ENCODE measurements at places on chromosomes 3 and 15.

GRCh38 chr3:5262507-5262906 is 75.0 kb downstream of the EDEM1 start:
- no peak for DNase-seq

- DNase-seq, result no peak
These were observed 29.4 kb downstream of the SEMA5B start for GRCh38 chr3:122998206-122998605.

DNA sequence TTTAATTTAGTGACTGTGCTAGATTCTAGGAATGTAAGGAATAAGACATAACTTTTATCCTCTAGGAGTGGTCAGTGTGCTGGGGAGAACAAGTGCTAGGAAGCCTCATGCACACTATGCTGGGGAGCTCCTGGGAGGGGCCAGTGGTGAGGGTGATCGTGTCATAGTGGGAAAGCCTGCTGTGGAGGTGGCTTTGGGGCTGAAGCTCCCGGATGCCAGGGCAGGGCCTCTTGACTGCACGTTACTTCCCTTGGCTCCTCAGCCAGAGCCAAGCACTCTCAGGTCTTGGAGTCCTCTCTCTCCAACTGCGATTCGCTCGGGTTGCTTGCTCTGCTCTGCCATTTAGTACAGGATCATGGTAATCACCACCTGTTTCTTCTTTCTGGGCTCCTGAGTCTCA is 33.6 kb downstream of the SQOR start:
- no peak for DNase-seq

DNA sequence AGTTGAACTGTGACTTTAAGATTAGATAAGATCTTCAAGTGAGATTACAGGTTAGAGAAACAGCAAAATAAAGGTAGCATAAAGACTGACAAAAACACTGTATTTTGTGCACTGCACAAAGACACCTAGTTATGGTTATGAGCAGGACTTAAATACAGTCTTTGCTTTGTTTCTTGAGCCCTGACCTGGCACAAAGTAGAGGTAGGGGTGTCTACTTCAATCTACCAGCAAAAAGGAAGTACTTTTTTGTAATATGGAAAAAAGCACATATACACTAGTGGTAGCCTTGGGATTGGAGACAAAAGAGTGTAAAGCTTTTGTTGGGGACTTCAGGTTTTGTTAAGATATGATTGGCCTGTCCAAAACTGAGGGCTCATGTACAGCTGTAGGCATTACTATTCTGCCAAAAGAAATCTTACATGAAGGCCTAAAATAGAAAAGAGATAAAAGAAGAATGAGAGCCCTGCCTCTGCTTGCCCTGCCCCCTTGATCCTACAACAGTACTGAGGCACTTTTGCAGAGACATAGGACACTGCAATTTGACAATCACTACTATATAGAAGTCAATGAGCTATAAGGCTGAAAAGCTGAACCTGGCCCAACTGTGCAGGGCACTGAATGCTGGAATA is 194.3 kb downstream of the CBLB start:
- DNase-seq, result no peak

DNA sequence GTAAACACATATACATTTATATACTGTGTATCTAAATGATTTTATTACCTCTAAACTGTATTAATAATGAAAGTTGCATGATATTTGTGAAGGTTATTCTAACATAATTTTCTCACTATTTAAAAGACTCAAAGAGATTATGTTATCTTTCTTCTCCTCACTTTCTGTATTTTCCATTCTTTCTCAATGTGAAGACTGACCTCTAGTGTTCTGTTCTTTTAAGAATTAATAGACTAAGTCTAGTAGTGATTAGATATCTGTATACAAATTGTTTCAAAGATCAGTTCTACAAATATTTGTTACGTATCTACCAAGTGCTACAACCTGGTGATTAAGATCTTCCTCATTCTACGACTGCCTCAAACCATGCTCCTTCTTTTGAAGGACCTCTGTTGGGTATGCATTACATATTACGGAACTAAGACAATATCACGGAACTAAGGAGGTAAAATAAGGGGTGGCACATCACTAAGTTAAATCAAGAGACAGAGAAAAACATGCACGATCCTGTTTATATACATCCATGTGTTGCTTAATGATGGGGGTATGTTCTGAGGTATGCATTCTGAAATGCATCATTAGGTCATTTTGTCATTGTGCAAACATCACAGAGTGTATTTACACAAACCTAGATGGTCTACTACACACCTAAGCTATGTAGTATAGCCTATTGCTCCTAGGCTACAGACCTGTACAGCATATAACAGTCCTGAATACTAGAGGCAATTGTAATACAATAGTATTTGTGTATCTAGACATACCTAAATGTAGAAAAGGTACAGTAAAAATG is 161.5 kb upstream of the KBTBD8 start:
- no peak for DNase-seq

- DNase-seq, result no peak
These were observed 311.8 kb downstream of the NTRK3 start for GRCh38 chr15:87944691-87945090.

- no peak for DNase-seq
These were observed 84.6 kb downstream of the SLC9A9 start for GRCh38 chr3:143763564-143764162.

DNA sequence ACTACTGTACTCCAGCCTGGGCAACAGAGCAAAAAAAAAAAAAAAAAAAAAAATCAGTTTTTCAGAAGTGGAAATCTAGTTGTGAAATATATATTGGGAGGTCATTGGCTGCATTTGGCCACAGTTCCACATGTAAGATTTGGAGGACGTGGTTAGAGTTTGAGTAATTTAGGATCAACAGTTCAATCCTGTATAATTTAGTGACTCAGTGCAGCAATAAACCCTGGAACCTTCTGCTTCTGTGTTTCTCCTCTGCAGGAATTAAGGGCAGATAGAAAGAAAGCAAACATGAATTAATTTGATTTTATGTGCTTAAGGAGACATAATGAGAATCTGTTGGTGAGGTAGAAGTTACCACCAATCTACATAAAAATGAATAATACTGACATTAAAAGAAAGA is 347.0 kb downstream of the PTPRG start:
- DNase-seq, result no peak

GRCh38 chr15:83292317-83292716 is 7.9 kb upstream of the BNC1 start:
- DNase-seq, result no peak

DNA sequence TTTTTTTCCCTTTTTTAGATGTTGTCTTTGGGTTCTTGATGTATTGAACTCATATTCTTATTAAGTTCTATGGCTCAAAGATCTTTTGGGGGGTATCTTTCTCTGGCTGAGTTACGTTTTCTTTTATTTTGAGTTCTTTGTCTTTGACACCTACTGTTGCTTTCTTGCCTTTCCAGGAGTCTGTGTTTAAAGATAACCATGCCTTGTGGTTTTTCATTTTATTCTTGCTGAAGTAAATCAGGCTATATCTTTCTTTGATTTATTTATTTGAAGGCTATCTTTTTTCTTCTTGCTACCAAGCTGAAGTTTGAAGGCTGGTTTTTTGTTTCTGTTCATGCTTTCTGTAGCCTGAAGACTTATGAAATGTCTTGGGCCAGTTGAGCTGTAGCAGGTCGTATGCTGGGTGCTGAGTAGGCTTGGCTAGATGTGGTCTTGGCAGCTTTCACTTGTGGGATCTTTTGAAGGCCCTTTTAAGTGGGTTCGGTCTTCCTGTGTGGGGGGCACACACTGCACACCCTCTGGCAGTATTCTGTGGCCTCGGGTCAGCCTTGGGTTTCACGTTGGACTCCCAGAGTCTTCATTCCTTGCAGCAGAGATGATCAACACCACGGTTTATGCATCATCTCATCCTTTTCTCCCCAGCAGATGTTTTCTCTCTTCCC is 17.5 kb downstream of the SLCO3A1 start:
- DNase-seq, result no peak

- DNase-seq, result no peak
These were observed 2.2 kb upstream of the MUC20 start for GRCh38 chr3:195718477-195718984.

GRCh38 chr3:115862849-115863248 is 239.5 kb downstream of the GAP43 start:
- DNase-seq, result no peak

- DNase-seq, result no peak
These were observed 32.2 kb downstream of the SLC6A11 start for GRCh38 chr3:10848261-10848660.

- no peak for DNase-seq
These were observed 71.6 kb downstream of the SUMF1 start for GRCh38 chr3:4395448-4395847.

DNA sequence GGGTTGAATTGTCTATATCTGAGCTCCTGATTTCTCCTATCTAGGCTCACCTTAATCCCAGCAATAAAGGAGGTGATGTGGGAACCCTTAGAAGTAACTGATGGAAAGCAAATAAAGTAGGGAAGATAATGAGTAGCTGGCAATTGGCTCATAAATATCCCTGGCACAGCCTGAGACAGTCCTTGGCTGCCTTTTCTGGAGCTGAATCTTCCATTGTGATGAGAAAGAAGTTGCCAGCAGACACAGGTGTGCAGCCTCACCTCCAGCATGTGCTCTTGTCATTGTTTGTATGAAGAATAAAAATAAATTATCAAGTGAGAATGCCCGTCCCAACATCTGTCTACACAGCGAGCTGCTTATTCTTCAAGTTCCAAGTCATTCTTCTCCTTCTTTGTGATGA is 53.2 kb upstream of the RASGRP1 start:
- DNase-seq, result no peak

GRCh38 chr3:126119008-126119675 is 35.2 kb upstream of the SLC41A3 start:
- no peak for DNase-seq

DNA sequence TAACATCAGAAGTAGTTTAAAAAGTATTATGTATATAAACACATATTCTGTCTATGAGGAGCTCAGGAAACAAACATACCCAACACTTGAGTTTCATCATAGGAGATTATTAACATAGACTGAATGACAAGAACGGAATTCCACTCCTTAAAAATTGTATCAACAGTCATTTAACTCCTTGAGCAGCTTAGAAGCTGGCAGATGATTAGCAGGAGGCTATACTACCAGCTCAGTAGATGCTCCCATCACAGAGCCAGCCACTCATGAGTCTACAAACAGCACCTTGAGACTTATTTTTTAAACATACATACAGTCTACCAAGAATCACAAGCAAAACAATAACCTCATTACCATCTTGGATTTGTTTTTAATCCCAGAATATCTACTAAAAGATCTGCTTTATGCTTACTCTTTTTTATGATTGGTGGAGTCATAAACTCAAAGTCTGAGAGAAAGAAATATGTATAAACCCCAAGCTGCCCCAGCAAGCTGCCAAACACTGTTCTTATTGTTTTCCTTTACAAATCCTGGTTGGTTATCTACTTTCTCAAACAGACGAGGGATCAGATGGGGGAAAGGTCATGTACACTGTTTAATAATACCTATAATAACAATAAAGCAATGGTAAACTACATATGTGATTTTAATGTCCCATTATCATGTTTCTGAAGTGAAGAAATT is 59.5 kb downstream of the CBLB start:
- DNase-seq, result no peak

- DNase-seq, result no peak
These were observed 87.0 kb downstream of the KLHL25 start for GRCh38 chr15:85707519-85708338.

GRCh38 chr3:120450600-120451271 is at the start of gene FSTL1:
Gene FSTL1, minus strand, starts transcription at chr3:120450992. Its CDS starts 246 bp downstream, at chr3:120450746.
- DNase-seq, result no peak

- no peak for DNase-seq
These were observed 32.2 kb downstream of the NECTIN3 start for GRCh38 chr3:111103807-111104206.

- DNase-seq, result peak; percentile 1
These were observed 62.5 kb upstream of the ANKRD28 start for GRCh38 chr3:15860014-15860934.
